Smooth muscle cell of the brain vasculature (primary cell): ENCODE measurements at places on chromosomes 12 and 14.

- no peak for DNase-seq
Observed at GRCh38 chr12:3302401-3303041, 188.5 kb upstream of the PRMT8 start.

DNA sequence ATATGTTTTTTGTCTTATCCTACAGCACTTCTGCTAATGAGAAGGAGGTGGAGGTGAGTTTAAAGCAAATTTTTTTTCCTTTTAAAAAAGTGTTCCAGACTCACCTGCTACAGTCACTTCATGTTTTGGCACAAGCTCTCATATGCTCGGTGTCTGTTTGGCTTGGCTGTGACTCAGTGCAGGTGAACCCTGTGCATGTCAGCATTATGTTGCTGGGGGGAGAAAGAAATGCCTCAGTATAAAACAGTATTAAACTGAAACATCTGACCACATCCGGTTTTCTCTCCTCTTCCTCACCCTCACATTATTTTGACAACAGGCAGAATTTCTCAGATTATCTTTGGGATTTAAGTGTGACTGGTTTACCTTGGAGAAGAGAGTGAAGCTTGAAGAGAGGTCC is 105.2 kb downstream of the DNAI7 start:
- no peak for DNase-seq

GRCh38 chr12:52526511-52526951 is 6.3 kb upstream of the KRT5 start:
- DNase-seq = no peak

DNA sequence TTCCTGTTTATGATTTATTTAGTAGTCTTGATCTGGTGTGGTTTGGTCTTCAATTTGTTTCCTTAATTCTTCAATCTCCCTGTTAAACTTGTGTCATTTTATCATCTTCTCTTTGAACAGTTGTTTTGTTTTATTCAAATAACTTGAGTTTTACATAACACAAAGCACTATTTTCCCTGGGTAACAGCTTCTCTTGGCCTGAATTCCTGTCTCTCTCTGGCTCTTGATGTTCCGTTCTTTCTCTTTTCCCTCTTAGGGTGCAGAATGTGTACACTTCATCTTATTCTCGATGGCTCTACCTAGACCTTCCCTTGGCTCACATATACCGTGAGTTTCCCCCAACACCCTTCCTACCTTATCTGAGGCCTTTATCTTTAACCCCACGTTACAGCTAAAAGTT is 36.8 kb upstream of the VPS33A start:
- DNase-seq = no peak

- DNase-seq = no peak
Observed at GRCh38 chr12:106080041-106080790, 58.5 kb downstream of the NUAK1 start.

GRCh38 chr14:72753879-72754400 is 140.0 kb downstream of the DPF3 start:
- DNase-seq = no peak
